ENCODE measurements at places on chromosomes 3 and 15.

DNA sequence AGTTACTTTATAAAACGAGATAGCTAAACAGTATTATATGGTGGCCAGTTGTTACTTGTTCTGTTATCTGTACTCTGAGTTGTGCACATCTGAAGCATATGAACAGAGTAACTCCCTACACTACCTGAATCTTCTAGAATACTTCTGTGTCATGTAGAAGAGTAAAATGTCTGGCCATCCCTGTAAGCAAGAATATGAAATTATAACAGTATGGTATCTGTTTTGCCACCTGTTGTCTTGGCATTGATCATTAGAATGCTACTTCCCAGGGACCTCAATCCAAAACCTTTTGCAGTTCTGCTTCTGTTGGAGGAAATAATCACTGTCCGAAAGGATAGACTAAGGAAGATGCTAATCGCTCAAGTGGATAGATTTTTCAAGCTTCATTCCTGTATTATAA lies 1.9 kb downstream of the TEX9 start:
- no peak for DNase-seq

DNA sequence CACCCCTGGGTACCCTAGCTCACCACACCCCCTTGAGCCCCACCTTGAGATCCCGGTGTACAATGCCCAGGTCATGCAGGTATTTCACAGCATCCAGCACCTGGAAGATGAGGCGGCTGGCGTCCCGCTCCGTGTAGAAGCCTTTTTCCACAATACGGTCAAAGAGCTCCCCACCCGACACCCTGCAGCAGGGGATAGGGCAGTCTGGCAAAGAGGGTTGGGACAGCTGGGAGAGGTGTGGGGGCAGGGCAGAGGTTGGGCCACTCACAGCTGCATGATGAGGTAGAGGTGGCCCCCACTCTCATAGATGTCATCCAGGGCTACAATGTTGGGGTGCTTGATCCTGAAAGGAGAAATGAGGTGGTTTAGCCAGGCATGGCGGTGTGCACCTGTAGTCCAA lies 6.9 kb downstream of the CAMK1 start:
- DNase-seq: no peak

DNA sequence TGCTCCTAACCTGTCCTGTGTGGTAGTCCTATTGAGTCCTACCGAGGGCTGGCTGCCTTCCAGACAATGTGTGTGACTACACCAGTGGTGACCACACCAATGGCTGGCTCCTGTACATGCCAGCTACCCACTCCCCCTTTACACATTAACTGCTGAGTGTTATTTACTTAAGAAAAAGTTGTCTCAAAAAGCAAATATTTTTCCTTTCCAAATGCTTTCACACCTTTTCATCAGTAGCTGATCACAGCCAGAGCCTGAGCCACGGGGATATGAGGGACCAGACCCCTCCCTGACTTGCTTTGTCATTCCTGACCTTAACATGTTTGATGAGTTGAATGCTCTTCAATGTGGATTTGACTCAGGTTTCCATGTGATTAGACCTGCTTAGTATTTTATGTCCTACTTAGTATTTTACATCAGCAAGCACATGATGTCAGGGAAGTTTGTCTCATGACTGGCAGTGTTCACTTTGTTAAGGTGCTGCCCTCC lies 29.6 kb upstream of the GREM1 start:
- no peak for DNase-seq

DNA sequence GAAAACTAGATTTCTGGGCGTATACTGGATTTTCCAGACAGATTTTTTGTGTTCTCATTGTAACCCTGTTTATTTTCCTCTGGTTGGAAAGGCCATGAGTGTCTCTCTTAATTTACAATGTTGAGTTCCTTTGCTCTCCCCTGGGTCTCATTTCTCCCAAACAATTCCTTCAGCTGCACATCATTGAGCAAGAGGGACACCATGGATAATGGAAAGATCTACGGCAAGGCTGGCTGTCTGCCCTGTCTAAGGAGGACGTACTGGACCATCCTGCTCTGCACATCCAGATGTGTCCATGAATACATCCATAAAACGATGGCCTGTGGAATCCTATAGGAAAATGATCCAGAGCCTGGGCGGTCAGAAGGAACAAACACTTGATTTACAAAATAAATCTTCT lies 258.1 kb upstream of the MCTP2 start:
- DNase-seq: no peak

DNA sequence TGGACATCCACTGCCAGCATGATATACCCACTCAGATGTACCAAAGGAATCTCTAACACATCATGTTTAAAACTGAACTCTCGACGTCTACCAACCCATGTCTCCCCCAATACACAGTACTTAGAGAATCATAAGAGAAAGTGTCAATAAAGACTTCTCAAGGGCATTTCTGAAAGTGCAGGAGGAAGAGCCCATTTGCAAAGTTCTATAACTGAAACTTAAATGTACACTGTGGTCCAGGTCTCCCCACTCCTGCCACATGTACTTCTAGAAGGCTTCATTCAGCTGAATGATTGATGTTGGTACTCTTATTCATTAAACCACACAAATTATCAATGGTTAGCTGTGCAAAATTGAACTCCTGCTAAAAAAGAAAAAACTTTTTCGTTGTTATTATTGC lies 31.8 kb downstream of the HERC1 start:
- no peak for DNase-seq

DNA sequence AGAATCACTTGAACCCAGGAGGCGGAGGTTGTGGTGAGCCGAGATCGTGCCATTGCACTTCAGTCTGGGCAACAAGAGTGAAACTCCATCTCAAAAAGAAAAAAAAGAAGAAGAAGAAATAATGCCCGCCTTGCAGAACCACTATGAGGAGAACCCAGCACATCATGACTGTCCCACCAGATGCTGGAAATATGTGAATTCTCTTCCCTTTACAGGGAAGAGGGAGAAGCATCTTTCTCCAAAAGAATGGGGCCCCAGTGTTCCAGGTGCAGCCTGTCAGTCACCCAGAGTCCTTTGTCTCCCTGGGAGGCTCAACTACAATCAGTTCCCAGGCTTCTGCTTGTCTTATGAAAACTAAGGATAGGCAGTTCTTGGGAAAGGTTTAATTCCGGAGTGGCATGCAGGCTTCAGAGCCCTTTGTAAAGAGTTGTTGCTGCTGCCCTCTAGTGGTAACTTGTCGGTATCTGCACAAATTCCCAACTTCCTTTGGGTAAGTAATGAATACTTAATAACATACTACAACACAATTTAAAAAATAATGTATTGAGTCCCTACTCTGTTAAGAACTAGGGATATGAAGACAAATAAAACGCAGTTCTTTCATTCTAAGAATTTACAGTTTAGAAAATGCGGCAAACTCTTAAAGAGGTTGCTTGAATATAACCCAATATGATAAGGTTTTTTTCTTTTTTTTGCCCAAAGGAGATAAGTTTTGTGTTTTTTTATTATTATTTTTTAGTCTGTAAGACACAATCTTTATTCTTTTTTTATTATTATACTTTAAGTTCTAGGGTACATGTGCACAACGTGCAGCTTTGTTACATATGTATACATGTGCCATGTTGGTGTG lies 18.6 kb upstream of the TICRR start:
- DNase-seq: peak; percentile 65

DNA sequence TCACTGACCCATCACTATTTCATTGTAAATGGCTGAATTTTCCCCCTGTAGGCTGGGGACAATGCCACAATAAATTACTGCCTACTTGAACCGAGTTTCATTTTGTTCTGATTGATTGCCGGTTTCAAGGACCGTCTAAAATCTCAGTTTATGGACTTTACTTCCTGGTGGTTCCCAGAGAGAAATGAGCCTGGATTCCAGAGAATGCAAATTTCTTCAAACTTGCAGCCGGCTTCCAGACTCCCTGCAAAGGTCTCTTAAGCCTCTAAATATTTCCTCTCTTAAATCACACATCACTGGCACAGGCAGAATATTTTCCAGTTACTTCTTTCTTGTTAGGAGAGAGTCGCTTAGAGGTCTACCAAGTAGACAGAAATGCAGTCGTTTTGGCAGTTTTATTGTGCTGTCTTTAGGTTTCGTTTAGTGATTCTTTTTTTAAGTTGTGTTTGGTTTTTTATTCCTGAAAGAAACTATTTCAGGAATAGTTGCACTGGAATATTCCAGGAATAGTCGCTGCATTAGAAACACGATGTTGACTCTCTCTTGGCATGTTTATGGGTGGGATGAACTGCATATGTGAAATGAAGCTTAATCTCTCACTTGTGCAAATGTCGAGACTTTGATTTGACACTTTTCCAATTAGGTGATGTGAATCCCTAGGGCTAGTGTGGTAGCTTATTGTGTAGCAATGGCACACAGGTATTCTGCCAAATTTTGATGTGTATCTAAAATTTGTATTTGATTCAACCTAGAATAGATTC lies 284.1 kb upstream of the NR2E3 start:
- DNase-seq: no peak

- no peak for DNase-seq
Observed at GRCh38 chr3:140505213-140505612, 172.7 kb upstream of the TRIM42 start.

GRCh38 chr3:29649815-29650547 lies 369.1 kb downstream of the RBMS3 start:
- peak; percentile 44 for DNase-seq

- DNase-seq: no peak
Observed at GRCh38 chr3:83968356-83968755, 990.4 kb upstream of the CADM2 start.

- DNase-seq: no peak
Observed at GRCh38 chr3:161371441-161372320, at the start of gene SPTSSB. SPTSSB (minus strand) TSS chr3:161371517; CDS start chr3:161346323, 25,194 bp downstream.

GRCh38 chr3:111617912-111618601 lies 22.9 kb upstream of the ZBED2 start:
- DNase-seq: peak; percentile 9

DNA sequence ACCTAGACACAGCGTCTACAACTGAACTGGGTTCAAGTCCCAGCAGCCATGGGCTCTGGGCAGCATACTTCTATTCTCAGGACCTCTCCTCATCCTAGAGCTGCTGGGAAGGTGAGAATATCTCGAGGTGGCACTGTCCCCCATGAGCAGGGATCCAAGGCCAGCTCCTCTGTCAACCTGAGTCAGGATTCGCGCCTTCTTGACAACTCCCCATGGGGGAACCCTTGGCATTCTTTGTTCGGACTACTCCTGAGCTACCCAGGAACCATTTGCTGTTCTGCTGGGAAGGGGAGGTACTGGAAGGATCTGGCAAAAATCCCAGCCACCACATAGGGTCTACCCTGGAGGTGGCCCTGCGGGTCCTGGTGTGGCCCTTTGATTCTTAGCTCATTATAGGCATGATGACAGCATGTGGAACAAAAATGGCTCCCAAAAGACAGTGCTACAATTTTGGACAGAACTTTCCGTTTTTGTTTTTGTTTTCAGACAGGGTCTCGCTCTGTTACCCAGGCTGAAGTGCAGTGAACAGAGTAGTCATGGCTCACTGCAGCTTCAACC lies 22.3 kb downstream of the PLXNB1 start:
- no peak for DNase-seq

DNA sequence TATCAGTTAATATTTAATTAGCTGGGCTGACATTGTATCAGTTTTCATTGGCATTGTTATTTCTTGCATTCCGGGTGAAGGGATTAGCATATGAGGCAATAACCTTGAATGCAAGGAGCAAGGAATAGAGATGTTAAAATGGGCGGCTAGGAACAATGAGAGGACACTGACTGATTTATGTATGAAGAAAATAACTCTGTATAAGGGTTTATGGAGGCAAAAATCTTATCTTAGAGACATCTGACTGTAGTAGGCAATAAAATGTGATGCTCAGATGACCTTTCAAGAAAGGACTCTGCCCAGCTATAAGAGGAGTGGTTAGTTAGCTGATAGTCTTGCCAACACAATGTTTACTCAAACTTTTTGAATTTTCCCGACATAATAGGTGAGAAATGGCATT lies 158.3 kb downstream of the EFHB start:
- DNase-seq: no peak

DNA sequence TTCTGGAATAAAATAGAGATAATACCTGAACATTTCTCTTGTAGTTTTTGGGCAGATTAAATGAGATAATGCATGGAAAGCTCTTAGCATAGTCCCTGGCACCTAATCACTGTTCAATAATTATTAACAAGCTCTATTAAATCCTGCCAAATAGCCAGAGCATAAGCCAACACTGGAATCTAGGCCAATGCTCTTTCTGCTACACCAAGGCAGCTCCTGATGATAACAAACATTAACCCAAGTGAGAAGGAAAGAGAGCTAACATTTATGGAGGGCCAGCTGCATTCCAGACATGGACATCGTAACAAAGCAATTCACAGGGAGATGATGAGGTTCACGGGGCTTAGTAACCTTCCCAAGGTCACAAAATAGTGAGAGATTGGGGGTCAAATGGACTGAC lies 23.3 kb downstream of the LARP6 start:
- DNase-seq: no peak

DNA sequence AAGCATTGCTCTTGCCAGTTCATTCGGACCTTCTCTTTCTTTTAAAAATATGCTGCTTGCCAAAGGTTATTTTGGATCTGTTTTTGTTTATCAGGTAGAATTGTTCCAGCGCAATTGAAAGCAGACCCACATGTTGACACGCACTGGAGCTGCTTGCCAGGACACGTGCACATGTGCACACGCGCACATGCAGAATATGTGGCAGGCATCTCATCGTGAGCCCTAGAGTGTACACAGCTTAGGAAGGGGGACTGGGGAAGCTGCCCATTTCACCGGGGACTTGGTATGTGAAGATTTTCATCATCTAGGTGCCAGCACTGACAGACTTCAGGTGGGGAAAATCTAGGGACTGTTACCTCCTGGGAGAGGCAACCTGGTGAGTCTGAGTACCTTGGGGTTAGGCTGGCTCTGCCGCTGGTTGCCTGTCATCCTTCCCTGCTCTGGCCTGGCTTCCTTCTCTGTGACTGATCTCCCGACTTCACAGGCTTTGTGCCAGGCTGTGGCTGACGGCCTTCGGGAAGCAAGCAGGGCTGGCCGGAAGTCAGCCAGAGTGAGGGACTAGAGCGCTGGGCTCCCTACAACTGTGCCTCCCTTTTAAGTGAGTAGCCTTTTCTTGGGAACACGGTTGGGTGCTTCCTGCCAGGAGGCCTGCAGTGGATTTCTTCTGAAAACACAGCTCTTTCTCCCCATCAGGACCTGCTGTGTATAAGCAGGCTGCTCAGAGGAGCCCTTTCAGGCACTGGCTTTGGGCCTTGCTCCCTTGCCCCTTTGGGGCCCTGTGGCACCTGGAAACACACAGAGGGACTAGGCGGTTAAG lies 129.3 kb downstream of the EEFSEC start:
- peak; percentile 44 for DNase-seq

DNA sequence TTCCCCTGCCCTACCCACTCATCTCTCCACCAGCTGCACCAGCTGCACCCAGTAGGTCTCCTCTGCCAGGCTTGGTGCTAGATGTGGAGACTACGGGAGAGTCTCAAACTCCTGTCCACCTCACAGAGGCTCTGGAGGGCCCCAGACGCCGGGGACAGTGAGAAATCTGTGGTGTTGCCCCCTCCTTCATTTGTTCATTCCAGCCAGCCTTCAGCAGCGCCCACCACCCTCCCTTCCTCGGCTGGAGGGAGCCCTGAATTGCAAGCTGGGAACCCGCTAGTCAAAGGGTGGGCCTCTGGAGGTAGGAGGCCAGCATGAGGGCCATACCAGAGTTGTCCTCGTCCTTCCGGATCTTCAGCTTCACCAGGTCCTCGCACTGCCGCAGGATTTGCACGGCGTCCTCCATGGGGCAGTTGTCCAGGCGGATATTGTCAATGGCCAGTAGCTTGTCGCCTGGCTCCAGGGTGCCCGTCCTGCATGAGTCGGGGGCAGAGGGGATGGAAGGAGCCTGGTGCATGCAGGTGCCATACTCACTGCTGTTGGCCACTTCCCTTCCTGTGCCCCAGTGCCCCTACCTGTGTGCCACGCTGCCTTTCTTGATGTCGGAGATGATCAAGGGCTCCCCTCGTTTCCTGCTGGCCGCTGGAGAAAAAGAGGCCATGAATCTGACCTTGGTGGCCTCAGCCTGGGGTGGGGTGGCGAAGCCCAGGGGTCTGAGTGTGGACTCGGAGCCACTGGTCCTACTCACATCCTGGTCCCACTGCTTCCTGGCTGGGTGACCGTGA lies 29.1 kb downstream of the GRIP2 start:
- DNase-seq: no peak
